Stimulated activated CD4-positive, alpha-beta T cell treated with anti-CD3 and anti-CD28 coated beads, Interleukin-1b, Interleukin-23, amount 100 ng/mL, for 1 hour (primary cell): ENCODE measurements at places on chromosomes 5 and 9.

GRCh38 chr9:127899128-127899943 lies at the start of gene ST6GALNAC6:
Gene ST6GALNAC6 (minus strand): TSS chr9:127899603. CDS start chr9:127897981, 1,622 bp downstream.
- DNase-seq: peak; percentile 26

- no peak for DNase-seq
These were observed 84.8 kb downstream of the TLE1 start for GRCh38 chr9:81604306-81605169.

GRCh38 chr9:38527503-38527902 lies 92.9 kb downstream of the ANKRD18A start:
- no peak for DNase-seq

DNA sequence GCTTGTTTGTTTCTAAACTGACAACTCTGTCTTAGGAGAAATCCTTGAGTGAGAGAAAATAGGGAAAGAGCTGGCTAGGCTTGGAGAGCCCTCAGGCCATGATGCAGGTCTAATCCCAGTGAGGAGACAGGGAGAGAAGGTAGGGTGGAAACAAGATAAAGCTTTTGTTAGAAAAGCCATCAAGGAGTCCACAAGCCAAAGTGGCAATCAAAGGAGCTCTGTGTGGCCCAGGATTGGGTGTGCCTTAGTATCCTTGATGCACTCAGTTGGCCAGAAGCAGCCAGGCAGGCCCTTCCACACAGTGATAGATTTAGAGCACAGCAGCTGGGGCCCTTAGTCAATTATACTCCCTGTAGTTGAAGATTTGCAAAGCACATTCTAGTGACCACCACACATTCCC lies 73.9 kb downstream of the ALDH7A1 start:
- no peak for DNase-seq

DNA sequence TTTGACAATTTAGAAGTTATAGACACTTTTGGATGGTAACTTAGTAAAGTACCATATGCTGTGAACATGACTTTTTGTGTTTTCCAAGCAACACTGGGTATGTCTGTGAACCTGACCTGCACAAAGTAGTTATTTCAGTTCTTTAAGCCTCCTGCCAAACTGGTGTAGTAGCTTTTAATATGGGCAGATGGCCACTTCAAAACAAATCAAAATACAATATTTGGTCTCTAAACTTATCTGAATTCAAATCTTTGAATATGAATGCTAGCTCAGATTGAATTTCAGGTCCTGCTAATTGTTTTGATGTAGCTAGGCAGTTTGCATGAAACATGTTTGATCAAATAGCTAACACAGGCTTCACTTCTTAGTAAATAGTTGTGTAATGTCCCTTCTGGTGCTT lies 1176.7 kb upstream of the CDH9 start:
- DNase-seq: no peak
